ENCODE measurements at places on chromosomes 11 and 22.

DNA sequence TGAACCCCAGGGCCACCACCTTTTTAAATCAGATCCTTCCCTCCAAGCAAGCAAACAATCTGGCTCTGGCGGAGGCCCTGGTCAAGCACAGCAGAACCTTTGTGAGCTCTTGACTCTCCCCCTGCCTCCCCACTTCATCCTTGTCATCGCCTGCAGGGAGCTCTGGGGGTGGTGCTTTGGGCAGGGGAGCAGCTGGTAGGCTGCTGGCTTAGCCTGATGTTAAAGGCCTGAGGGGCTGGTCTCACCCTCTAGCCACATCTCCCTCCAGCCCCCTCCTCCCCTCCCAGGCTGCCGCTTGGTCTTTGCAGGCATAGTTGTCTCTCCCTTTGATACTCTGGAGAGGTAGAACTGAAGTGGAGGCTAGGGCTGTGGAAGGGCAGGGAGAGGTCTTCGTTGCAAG is 50.9 kb downstream of the THAP12 start:
- DNase-seq, result no peak

DNA sequence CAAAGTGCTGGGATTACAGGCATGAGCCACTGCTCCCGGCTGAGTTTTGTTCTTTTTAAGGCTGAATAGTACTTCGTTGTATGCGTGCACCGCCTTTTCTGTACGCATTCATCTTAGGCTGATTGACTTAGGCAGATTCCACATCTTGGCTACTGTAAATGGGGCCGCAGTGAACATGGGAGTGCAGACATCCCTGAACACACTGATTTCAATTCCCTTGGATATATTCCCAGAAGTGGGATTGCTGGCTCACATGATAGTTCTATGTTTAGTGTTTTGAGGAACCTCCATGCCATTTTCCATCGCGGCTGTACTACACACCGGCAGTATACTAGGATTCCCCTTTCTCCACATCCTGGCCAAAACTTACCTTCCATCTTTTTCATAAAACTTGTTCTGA is 10.4 kb upstream of the ZNF74 start:
- no peak for DNase-seq

GRCh38 chr11:9020916-9021315 is 17.1 kb upstream of the NRIP3 start:
- DNase-seq, result no peak

DNA sequence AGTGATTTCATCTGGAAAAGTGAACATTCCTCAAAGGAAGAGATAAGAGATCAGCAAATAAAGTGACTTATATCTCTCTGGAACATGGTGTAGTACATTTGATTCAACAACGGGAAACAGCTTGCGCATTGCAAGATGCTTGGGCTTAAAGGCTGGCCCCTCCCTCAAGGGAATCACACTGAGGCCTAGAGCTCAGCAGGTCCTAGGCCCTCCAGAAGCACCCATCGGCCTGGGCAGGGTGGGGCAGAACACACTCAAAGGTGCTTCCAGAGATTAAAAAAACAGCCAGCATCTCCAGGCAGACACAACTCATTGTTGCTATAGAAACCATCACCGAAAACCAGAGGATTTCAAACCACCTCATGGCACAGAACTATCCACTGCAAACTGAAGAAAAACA is 69.0 kb upstream of the ARFGAP3 start:
- DNase-seq, result no peak

DNA sequence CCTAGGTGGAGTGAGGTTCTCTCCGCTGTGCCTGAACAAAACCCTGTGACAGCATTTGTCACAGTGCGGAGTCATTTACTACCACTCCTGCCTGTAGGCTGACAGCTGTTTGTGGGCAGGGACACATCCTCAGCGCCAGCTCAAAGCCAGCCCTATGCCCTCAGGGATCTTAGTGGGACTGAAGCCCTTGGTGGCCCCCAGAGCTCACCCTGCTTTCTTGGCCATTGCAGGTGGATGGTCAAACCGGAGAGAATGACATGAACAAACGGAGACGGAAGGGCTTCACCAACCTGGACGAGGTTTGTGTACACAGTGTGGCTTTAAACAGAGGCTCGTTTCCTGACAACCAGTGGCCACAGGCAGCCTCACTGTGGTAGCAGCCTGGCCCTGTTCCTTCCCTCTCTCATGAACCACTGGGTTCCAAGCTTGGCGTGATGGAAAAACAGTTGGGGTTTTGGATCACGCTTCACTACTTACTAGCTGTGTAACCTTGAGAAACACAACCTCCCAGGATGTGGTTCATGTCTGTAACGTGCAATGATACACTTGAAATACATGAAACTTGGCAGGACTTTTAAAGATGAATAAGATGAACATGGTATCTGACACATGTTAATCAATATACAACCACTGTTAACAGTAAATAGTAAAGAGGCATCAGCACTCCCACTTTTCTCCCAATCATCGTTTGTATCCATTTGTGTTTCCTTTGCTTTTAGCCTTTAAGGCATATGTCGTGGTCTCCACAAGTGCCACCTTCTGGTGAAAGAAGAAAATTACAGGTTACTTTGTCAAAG is 125.8 kb downstream of the MICAL2 start:
- DNase-seq, result no peak

- DNase-seq, result no peak
These were observed 8.5 kb downstream of the MARK2 start for GRCh38 chr11:63847363-63847762.

GRCh38 chr11:8087185-8087584 is 6.2 kb downstream of the TUB start:
- no peak for DNase-seq

All from anterior cingulate cortex (tissue), 58 donors.